ENCODE measurements at places on chromosomes 13 and 19. TPM values are rescaled to one million over a fixed set of nuclear protein-coding genes. Genes with fewer than 3 reads are reported as not detected.

DNA sequence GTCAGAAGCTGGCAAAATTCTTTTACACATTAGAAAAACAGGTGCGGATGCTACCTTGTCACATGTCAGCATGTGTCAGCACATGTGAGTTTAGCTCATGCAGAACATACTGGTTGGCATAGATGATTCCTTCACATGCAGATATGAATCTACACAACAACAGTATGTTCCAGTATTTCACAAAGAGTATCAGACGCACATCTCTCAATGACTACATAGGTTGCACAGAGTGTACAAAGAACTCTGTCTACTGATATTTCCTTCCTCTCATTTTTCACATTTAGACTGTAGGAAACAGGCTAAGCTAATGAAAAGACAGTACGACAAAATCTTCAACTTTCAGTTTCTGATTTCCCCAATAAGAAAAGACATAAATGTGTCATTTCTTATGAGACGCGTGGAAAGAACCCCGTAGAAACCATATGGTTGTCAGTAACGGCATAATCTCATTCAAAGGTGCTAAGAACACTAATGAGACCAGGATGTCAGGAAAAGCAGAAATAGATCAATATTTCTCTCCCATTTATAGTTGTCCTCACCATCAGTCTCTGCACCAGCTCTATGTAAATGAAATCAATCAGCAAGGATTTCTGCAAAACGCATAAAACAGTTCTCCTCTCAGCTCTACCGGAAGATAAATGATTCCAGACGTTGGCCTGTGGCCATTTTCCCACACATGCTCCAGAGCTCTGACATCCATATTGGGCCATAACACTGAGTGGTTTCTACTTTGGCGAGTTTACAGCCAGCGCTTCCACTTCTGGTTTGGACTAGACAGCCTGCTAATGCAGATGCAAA, 81.2 kb downstream of the STARD13 start:
- DNase-seq = no peak

DNA sequence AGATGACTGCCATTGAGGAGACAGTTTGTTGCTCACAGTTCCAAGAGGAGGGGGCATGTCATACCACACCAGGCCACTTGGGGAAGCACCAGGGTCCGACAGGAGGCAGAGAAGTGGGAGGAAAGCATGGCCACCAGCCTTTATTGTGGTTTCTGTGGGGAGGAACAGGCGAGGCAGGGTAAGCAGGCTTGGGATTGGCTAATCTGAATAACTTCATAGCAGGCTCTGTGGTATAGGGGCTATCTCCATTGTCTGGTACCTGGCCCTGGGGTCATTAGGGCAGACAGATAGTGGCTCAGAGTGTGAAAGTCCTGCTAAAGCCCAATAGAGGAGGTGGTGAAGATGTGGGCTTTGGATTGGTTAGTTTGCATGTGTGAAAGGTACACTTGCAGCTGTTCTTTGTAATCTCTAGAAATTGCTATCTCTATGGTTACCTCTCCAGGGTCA, 35.5 kb downstream of the CBY2 start:
- no peak for DNase-seq

DNA sequence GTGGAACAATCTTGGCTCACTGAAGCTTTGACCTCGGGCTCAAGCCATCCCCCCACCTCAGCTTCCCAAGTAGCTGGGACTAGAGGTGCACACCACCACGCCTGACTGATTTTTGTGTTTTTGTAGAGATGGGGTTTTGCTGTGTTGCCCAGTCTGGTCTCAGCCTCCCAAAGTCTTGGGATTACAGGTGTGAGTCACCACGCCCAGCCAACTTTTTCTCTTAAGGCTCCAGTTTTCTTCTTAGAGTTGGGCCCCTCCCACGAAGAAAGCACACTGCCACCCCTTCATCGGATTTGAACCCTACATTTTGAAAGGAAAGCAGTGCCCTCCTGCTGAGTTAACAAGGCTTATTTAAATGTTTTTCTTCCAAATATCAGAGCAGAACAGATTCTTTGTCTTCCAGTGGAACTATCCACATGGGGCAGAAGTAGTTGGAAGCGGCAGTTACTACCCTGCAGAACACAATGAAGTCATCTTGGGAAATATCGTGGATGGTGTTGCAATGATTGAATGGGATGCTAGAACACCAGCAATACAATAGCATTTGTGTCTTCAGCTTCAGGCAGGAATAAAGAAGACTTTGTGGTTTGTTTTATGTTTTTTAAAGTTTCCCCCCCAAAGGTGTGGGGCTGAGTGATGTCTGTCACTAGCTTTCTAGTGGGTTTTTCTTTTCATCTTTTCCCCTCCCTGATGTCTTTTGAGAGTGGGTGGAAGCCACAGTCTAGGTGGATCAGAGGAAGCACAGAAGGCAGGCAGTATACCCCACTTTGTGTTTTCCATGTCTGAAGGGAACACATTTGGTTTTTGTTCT, 8.9 kb downstream of the ACTN4 start:
- DNase-seq = no peak

DNA sequence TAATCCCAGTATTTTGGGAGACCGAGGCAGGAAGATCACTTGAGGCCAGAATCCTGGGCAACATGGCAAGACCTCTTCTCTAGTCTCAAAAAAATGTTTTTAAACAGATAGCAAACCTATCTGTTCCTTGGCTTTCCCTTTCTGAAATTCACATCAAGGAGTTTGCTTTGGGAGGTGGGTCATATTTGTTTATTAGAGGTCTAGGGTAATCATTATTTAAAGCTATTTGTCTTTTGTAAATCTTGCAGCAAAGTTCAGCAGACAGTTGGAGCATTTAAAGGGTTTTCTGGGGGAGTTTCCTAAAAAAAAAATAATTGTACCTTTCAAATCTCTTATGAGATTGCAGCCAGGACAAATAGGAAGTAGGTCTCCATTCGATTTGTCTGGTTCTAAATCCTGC, 17.5 kb downstream of the PPP5C start:
- no peak for DNase-seq

DNA sequence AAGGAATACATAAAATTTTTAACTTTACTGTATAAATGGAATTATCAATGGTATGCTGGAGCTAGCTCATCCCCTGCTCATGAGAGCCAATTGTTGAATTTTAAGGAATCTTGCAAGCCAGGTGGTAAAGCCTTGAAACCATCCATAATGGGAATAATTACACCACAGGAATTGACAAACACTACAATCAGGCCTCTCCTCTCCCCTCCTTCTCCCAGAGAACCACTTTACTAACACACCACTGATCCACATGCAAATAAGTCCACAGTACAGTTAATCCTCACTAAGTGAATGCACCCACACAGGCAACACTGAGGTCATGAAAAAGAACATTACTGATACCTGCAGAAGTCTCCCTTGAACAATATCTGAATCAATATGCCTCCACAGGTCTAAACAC, 140.5 kb downstream of the KLF12 start:
- no peak for DNase-seq

DNA sequence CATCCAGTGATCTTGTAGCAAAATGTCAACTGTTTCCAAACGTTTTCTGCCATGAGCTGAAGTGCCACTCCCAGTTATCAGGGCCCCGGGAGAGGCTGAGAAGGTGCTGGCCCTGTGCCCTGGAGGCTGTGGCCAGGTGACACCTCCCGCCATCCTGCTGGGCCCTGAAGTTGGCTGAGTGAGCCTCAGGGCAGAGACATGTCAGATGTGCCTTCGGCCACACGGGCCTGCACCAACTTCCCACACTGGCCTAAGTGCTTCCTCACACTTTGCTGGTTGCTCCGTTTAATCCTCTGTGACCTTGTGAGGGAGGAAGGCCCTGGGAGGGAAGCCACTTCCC, 4.8 kb downstream of the ADPRHL1 start:
- DNase-seq = peak; percentile 55

GRCh38 chr13:82002710-82003109, 1661.8 kb upstream of the SPRY2 start:
- no peak for DNase-seq

- no peak for DNase-seq
These were observed 611 bp upstream of the LRFN1 start for GRCh38 chr19:39321117-39321831.

DNA sequence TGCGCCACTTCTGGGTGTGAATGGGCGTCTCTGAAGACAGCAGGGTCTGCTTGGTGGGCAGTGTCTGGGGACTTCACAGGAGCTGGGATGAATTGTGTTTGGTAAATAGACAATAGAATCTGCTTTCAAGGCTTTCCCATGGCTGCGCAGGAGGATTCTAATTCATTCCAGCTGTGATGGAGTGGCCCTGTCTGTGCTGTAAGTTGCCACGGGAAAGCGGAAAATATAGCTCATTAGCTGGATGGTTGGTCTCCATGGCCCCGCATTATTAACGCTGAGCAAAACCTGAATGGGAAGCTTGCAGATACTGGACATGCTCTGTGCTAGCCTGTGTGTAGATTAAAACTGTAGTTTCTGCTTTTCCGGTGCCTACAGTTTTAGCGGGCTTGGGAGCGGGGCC, 15.6 kb upstream of the C1QTNF9 start:
- DNase-seq = no peak

The TMEM161A gene
- total RNA-seq = 25.6 TPM

Data from left lung (tissue), 14 donors.